ENCODE measurements at places on chromosomes 7 and 10.

- no peak for DNase-seq
Measured at GRCh38 chr7:99638731-99639130, 22.0 kb downstream of the ZSCAN25 start.

- no peak for DNase-seq
Measured at GRCh38 chr7:1436608-1437007, 22.7 kb downstream of the MICALL2 start.

GRCh38 chr10:62087329-62087728 is 181.3 kb downstream of the RTKN2 start:
- DNase-seq = no peak

DNA sequence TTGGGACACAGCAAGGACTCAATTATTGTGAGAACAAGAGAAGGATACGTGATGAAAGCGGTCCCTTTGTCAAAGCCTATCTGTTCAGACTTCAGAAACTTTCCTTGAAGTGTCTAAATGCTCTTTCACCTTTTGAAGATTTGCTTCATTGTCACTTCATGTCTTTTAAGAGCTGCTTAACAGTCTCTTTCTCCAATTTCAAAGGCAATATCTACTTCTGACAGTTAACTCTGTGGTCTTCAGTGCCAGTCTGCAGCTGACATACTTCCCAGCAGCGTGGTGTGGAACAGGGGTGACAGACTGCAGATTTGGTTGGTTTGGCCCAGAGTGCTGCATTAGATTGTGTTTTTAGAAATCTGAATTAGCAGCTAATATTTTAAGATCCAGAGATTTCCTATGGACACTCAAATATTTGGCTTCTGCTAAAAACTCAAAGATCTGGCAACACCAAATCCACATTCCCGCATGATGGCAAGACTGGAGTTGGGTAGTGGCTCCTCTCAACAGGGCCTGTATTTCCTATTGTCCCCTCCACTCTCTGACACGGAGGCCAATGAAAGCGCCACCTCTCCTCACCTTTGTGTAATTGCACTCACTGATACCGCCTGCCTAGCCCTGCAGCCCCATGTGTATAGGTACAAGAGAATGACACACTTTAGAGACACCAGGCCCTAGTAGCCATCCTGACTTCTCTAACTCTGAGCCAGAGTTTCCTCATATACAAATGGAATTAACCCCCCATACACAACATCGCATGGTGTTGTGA is 11.5 kb downstream of the SCRN1 start:
- DNase-seq = no peak

DNA sequence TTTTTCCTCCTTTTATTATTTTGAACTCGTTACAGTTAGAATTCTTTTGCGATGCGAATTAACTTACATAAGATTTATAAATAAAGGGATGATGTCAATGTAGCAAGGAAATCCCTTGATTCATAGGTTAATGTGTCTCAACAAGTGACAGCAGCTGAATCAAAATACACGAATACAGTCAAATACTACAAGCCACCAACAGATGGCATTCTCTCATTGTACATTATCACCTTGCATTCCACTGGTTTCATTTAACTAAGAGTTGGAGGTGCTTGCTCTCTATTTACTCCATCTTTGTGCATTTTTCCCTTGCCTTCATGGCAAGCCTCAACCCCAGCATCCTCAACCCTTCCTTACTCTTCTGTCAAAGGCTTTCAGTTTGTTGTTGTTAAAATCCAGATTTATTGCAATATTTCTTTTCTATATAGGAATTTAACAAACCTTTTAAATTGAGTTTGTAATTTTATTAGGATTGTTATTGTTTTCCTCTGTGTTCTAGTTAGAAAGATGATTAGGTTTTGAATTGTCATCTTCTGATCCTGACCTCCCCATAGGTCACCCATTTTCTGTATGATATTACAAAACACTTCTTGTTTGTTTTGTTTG is 78.3 kb downstream of the SLC25A40 start:
- no peak for DNase-seq

GRCh38 chr7:30965883-30966282 is 2.1 kb downstream of the GHRHR start:
- no peak for DNase-seq

GRCh38 chr7:1275451-1276381 is 43.0 kb downstream of the UNCX start:
- DNase-seq = no peak
